Upper lobe of right lung (tissue), 1 donor: ENCODE measurements at places on chromosomes 12 and 14.

- no peak for DNase-seq
Measured at GRCh38 chr12:49133014-49133413, 1.8 kb upstream of the TUBA1B start.

GRCh38 chr14:96108061-96108795 is 69.1 kb downstream of the C14orf132 start:
- no peak for DNase-seq

- DNase-seq = no peak
Measured at GRCh38 chr12:48389409-48389808, 38.7 kb upstream of the ZNF641 start.

- DNase-seq = no peak
Measured at GRCh38 chr12:94916663-94917062, 86.8 kb downstream of the NDUFA12 start.

DNA sequence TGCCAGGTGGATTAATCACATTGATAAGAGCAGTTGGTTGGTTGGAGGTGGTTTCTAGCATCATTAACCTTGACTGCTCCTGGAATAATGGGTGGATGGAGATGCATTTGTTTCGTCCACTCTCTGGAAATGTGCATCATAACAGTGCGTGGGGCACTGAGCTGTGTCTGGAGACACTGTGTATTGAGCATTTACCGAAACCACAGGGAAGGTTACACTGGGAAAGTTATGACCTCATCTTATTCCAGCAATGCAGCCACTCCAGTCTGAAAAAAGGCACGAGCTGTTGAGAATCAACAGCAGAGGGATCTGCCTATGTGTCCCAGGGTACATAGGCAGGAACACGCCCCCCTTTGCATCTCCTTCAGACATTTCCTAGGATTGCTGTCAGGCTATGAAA is 27.2 kb downstream of the RNFT2 start:
- DNase-seq = no peak

DNA sequence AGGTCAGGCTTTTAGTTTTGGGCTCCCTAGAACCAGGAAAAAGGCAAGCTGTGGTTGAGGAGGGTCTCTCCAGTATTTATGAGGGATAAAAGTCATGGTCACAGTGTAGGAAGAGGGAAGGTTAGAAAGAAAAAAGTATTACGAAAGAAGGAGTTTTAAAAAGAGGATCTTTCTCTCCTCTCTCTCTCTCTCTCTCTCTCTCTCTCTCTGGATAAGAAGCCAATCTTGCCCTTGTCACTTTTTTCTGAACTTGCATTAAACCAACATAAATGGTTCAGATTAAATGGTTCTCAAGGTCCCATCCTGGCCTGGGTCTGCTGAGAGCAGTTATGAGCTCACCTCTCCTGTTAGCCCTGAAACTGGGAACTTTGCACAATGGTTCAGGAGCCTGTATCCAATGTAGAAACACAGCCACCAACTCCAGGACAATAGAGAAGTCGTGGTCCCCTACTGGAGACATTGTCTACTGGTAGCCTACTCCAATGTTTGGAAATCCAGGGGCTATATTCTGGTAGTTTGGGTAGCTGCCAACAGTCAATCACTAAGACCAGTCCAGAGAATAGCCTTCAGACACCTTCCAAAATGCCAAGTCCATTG is 131.9 kb downstream of the DAD1 start:
- DNase-seq = no peak

DNA sequence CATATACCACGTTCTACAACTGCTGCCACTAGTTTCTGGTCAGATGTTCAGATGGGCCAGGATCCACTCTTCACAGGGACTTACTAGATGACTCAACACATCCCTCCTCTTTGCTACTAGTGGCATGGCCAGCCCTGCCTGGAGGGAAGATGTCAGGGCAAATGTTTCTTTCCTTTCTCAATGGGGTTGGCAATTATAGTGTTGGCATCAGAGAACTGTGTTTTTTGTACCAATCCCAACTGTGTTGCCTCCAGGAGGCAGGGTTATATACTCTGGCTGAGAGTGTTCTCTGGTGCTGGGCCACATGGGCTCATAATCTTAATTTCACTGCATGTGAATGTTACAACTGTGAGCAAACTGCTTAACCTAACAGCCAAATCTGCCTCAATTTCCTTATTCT is 69.9 kb upstream of the AVPR1A start:
- no peak for DNase-seq

GRCh38 chr12:99752740-99753139 is 105.2 kb downstream of the GARIN6 start:
- DNase-seq = no peak
